ENCODE measurements at places on chromosomes 3 and 15. TPM values are rescaled to one million over a fixed set of nuclear protein-coding genes. Genes with fewer than 3 reads are reported as not detected.
A peak's percentile ranks its signal among the peaks of the same experiment; 100 is the strongest.

SLC38A3 gene
- polyA plus RNA-seq, result 0.17 TPM

MAPK6 gene
- polyA plus RNA-seq, result 21.2 TPM

DNA sequence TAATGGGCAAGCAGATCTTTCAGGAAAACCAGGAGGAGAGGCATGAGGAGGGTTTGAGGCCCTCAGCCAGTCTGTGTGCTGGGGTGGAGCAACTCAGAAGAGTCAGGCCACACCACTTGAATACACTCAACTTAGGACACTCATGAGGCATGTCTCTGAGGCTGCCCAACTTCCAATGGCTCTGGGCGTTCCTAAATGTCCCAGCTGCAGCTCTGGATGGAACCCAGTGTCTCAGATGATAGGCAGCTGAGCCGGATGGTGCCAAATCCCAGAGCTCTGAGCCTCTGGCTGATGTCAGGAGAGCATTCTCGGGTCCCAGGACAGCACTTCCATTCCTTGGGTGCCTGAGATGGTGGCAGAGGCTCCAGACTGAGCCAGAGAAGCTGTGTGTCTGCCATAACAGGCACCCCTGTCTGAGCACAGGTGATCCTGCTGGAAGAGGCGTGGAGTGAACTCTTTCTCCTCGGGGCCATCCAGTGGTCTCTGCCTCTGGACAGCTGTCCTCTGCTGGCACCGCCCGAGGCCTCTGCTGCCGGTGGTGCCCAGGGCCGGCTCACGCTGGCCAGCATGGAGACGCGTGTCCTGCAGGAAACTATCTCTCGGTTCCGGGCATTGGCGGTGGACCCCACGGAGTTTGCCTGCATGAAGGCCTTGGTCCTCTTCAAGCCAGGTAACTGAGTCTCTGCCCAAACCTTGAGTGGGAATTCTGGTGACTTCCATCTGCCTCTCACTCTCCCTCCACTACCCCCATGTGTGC, 2.8 kb downstream of the NR2E3 start:
- DNase-seq, result no peak

PSTPIP1 gene
- not detected for polyA plus RNA-seq

GRCh38 chr3:126146525-126147146, 33.8 kb downstream of the ALDH1L1 start:
- DNase-seq, result no peak

GRCh38 chr15:32669896-32670611, 28.5 kb downstream of the SCG5 start:
- peak; percentile 87 for DNase-seq

GCHFR gene
- polyA plus RNA-seq, result 3.1 TPM

DNA sequence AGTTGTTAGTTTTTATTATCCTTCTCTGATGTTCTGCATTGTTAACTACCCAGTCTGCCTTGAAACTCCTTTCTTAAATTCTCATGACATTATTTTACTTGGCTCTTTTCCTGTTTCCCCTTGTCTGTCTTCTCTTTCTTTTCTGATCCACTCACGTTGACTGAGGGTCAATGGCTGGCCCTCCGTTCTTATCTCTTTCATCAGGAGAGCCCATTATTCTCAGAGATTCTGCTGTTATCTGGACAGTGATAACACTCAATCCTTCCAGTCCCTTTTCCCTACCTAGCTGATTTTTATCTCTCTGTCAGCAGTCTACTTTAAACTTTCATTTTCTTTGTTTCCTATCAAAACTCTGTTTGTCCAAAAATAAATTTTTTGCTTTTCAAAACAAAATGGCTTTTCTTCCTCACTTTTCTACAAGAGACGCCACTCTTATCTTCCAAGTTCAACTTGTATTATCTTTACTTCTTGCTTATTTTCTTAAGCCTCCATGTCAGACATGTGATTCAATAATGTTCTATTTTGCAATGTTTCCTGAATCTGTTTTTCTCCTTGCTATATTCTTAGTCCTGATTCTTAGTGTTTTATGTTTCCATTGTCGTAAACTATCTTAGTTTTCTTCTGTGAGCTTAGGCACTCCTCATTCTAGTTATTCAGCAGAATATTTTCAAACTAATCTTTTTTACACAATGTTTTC, 120.2 kb downstream of the NEDD4 start:
- DNase-seq, result no peak

SLC22A14 gene
- polyA plus RNA-seq, result 0.15 TPM

CACNA2D2 gene
- polyA plus RNA-seq, result 0.11 TPM

- no peak for DNase-seq
These were observed 371 bp upstream of the CLSTN2 start for GRCh38 chr3:139934613-139935015.

Measured in BJ (cell line).